ENCODE measurements at places on chromosomes 12 and 14.

DNA sequence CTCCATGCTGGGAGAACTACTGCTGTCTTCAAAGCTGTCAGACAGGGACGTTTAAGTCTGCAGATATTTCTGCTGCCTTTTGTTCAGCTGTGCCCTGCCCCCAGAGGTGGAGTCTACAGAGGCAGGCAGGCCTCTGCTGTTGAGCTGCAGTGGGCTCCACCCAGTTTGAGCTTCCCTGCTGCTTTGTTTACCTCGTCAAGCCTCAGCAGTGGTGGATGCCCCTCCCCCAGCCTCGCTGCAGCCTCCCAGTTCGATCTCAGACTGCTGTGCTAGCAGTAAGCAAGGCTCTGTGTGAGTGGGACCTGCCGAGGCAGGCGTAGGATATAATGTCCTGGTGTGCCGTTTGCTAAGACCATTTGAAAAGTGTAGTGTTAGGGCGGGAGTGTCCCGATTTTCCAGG, 31.4 kb upstream of the RFX4 start:
- DNase-seq: no peak

- no peak for DNase-seq
These were observed 67.7 kb downstream of the ZC3H14 start for GRCh38 chr14:88630565-88630964.

DNA sequence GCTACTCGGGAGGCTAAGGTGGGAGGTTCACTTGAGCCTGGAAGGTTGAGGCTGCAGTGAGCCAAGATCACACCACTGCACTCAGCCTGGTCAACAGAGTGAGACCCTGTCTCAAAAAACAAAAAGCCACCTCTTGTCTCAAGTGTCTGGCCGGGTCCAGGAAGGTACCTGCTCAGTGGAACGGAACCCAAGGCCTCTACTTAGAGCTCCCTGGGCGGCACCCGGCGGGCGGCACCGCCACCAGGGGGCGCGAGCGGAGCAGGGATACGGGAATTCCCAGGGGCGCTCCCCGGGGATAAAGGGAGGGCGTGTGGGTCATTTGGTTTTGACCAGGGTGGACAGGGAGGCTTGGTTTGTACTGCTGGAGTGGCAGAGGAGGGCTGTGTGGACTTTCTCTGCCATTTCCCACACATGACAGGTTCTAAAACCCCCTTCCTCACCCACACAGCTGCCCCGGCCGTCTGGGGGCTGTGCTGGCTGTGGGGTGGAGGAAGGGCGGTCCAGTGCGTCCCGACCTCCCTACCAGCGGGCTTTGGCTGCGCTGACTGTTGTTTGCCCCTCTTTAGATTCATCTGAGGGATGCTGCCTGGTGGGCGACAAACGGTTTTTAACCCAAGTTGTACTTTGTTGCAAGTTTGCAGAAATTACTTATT, 91.4 kb downstream of the SETD3 start:
- peak; percentile 52 for DNase-seq

DNA sequence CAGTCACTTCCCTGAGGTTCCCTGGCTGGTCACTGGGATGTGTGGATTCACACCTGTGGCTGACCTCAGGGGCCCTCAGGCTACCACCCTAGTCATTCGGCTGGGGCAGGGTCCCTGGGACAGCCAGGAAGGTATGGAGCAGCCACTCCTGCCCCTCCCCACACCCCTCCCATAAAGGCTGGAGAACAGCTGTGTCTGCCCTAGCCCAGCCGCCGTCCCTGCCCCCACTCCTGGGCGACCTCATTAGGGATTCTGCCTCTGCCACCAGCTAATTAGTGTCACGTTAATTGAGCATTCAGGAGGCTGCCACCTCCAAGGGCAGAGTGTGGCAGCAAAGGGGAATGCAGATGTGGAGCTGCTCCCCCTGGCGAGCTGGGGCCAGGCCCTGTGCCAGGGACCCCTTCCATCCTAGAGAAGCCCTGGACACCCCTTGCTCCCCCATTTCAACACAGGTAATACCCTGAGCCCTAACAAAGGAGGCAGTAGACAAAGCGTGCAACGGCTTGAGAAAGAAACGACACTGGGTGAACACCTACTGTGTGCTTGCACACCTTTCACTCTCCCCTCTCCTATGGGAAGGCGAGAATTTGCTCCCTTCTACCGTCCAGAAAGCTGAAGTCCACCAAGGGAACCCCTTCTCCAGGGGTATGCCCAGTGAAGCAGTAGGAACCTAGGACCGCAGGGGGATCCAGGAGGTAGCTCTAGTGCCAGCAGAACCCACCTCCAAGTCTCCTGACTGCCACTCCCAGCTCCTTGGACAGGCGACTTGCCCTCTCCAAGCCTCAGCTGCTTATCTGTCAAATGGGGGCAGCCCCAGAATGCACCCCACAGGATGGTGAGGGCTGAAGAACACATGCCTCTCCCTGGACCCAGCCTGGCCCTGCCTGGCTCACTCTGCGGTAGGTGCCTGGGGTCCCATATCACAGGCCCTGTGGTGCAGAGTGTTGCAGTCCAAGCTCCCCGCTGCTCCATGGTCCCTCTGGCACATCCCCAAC, 45.1 kb downstream of the FAM222A start:
- no peak for DNase-seq

- no peak for DNase-seq
These were observed 99.5 kb downstream of the NUAK1 start for GRCh38 chr12:106039242-106039641.

GRCh38 chr12:109762673-109763191, 49.1 kb downstream of the FAM222A start:
- no peak for DNase-seq

GRCh38 chr14:37051680-37052079, 120.7 kb downstream of the SLC25A21 start:
- DNase-seq: no peak

GRCh38 chr14:103551338-103551762, 11.1 kb downstream of the BAG5 start:
- DNase-seq: no peak

DNA sequence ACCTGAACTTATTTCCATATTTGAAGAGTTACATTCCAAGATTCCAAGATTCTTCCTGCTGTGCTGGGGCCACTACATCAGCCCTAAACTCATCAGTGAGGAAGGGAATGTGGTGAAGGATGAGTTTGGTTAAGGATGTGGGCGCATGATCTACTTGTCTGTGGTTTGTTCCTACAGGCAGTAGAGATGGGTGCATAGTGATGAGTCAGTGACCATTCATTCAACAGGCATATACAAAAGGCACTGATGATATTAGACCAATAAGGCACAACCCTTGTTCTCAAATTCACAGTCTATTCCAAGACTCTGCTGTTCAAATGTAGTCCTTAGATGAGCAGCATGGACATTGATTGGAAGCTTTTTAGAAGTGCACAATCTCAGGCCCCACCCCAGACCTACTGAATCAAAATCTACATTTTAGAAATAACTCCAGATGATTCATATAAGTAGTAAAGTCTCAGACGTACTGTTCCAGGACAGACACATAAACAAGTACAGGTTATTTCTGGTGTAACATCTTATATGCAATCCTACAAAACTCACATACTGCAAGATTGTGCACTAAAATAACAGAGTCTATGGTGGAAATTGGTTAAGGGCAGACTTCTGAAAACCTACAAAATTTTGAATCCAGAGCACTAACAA, 47.7 kb upstream of the MAP3K9 start:
- DNase-seq: no peak

DNA sequence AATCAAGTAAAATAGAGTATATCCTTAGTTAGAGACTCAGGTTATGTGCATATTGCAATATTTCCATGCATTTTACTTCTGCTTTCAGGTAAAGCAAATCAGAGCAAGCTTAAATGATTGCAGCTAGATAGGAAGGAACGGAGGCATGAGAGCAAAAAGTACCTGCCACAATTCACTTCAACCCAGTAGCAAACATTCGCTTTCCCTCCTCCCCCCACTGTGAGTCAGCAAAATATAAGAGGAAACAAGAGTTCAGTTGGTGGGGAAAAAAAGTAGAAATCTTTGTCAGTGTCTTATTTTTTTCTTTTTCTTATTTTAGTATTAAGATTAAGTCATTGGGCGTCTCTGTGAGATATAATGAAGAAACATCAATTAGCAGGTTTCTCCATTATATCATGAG, 475.4 kb downstream of the NPAS3 start:
- no peak for DNase-seq

DNA sequence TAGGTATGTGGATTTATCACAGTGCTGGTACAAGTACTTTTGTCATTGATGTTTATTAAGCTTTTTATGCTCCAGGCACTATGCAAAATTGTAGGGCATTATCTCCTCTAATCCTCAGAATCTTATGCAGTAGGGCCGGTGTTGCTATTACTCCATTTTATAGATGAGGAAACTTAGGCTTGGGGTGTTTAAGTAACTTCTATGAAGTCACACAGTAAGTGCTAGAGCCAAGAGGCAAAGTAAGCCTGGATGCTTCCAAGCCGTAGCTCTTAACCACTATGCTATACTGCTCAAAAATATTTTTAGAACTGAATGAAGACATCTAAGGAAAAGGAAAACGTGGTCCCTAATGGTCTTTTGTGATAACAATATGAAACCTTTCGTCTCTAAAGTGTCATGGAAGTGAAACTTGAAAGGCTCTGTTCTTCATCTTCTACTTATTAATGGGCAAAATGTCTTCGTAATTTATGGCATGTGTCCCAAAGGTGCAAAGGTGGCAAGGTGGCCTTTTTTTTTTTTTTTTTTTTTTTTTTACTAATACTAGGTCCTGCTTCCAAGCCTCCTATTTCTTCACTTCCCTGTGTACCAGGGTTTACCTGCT, 85.2 kb downstream of the ETV6 start:
- DNase-seq: no peak

GRCh38 chr12:106284358-106285105, 18.0 kb upstream of the TCP11L2 start:
- no peak for DNase-seq

DNA sequence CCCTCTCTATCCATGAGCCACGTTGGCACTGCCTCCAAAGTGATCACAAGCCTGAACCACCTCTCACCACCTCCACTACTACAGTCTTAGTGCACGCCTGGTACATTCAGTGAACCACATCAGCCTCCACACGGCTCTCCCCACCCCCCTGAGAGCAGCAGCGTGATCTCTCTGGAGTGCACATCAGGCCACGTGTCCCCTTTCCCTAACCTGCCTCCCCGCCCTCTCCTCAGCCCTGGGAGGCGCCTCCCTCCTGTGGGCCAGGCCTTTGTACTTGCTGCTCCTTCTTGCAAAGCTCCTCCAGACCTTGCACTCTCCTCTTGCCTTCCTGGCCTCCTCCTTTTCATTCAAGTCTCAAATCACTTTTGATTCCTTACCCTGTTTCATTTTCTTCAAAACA, 49.8 kb downstream of the SLC6A12 start:
- no peak for DNase-seq

- DNase-seq: no peak
These were observed 65.3 kb downstream of the PRIMA1 start for GRCh38 chr14:93723001-93723400.

- DNase-seq: no peak
These were observed 183.1 kb downstream of the TMTC3 start for GRCh38 chr12:88325076-88325815.

GRCh38 chr12:66719862-66720261, 41.0 kb upstream of the GRIP1 start:
- no peak for DNase-seq

GRCh38 chr14:31229638-31230572, 22.3 kb upstream of the HECTD1 start:
- no peak for DNase-seq

DNA sequence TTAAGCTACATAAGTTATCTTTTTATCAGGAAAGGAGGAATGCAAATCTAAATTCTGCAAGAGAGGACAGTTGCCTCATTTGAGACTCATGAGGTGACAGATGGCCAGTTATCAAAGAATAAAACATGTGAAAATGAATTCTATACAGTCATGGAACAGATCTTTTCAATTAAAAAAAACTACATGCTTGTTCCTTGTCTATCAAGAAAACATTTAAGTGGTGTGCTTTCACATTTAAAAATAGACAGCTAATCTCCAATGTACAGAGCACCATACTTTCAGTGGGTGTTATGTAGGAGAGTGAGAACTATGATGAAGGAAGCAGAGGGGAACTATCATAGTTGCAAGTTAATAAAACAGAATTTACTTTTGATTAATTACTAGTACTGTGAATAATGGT, 76.7 kb upstream of the TTC7B start:
- no peak for DNase-seq

DNA sequence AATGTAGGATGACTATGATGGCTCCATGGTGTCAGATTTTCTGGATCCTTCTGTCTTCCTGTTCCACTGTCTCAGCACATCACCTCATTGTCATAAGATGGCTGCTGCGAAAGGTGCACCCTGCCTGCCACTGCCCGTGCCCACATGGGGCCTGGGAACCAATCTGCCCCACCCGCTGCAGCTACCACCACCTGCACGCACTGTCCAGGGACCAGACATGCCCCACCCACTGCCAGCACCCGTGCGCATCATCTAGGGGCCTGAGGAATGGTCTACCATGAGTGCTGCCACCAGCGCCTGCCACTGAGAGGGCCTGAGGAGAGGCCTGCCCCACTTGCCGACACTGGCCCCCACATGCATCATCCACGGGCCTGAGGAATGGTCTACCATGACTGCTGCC, 23.8 kb downstream of the CYP46A1 start:
- DNase-seq: no peak

GRCh38 chr12:83179999-83180398, 493.3 kb downstream of the TMTC2 start:
- no peak for DNase-seq

DNA sequence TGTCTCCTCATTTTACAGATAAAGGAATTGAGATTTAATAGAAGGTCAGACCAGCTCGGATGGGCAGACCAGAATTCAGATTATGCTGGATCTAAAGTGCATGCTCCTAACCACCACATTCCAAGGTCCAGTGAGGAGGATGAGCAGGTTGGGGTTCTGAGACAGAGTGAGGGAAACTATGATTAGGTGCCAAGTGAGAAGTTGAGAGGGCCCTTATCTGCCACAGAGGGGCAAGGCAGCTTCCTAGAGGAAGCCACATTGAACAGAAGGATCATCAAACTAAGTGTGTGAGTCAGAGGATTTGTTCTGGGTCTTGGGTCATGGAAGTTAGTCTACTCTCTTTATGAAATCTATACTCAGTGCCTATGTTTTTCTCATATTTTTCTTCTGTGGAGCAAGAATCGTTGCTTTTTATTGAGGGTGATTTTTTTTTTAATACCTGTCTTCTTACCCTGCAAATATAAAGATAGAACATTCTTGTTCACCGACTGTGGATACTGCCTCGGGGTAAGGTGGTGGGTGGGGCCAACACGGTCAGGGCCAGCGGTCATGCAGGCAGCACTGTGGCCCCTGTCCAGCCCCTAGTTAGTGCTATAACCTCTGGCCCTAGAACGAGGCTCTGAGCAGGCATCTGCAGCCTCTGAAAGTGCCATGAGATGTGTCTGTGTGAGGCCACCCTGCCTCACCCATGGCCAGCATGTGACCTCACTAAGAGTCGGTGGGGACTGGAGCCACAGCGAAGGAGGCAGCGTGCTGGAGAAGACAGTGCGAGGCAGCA, 55.6 kb upstream of the PTHLH start:
- DNase-seq: no peak

- no peak for DNase-seq
These were observed 881 bp upstream of the SOS2 start for GRCh38 chr14:50232276-50232642.

GRCh38 chr12:129532707-129533499, 370.9 kb downstream of the TMEM132D start:
- DNase-seq: no peak

Data from stimulated activated CD4-positive, alpha-beta T cell treated with anti-CD3 and anti-CD28 coated beads, Interleukin-12 subunit alpha, Interleukin-12 subunit beta, amount 100 ng/mL, for 4 hours (primary cell).